ENCODE measurements at places on chromosomes 3 and 15. TPM values are rescaled to one million over a fixed set of nuclear protein-coding genes. Genes with fewer than 3 reads are reported as not detected.

Gene PCLAF
- 58.9 TPM for polyA plus RNA-seq

DNA sequence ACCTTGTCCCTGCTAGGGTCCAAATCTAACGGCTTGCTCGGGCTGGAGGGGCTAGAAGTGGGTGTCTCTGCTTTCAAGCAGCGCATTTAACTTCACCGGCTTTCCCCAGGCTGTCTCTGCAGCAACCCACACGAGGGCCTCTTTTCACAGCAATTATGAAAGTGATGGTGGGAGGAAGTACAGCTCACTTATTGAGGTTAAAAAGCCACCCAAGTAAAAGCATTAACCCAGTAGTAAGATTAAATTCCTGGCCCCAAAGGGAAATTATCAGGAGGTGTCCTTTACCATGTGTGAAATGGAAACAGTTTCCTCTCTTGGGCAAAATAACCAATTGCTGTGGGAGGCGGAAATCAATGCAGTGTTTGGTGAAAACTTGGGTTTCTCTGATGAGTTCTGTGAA, 41.1 kb downstream of the NGRN start:
- DNase-seq: no peak

DNA sequence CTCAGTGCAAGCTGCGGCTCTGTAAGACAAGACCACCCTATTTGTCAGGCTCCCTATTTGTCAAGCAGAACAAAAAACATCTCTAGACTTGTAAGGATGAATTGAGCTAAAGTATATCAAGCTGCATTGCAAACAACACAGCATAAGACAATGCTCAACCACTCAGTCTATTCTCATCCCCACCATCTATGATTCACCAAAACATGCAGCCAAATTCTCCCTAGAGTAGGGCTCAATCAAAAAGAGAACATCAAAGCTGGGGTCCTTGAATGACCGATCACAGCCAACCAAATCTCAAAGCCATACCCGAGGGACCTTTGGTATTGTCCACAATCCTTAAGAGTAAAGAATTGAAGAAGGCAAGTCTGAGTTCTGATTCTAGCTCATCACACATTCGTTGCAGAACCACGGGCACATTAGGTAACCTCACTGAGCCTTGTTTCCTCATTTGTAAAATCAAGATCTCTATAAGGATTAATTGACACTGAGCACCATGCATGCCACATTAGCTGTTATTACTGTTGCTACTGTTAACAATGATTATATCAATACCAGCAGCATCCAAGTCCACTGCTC, 31.2 kb downstream of the RFTN1 start:
- DNase-seq: no peak

DNA sequence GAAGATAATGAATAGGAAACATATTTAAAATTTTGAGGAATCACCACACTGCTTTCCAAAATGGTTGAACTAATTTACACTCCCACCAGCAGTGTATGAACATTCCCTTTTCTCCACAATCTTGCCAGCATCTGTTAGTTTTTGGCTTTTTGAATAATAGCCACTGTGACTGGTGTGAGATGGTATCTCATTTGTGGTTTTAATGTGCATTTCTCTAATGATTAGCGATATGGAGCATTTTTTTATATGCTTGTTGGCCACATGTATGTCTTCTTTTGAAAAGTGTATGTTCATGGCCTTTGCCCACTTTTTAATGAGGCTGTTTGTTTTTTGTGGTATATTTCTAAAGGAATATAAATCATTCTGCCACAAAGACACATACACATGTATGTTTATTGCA, 166.3 kb downstream of the NECTIN3 start:
- no peak for DNase-seq

- no peak for DNase-seq
Measured at GRCh38 chr3:183577346-183577745, 21.8 kb upstream of the KLHL6 start.

DNA sequence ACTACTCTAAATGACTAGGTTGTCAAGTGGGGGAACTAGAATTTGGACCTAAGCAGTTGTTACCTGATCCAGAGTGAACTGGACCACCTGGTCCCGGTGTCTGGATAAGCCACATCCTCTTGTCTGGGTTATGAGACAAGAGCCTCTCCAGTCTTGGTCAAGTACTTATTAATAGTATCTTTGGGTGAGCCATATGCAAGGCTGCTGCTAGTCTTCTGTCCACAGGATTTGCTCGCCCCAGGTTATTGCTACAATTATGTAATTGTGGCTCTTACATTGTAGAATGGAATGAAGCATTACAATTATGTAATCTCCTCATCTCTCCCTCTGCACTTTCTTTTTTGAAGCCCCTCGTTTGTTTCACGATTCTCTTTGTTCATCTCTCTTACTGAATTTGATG, 24.0 kb upstream of the AGBL1 start:
- no peak for DNase-seq

GRCh38 chr3:129475863-129476262, 35.8 kb downstream of the IFT122 start:
- no peak for DNase-seq

DNA sequence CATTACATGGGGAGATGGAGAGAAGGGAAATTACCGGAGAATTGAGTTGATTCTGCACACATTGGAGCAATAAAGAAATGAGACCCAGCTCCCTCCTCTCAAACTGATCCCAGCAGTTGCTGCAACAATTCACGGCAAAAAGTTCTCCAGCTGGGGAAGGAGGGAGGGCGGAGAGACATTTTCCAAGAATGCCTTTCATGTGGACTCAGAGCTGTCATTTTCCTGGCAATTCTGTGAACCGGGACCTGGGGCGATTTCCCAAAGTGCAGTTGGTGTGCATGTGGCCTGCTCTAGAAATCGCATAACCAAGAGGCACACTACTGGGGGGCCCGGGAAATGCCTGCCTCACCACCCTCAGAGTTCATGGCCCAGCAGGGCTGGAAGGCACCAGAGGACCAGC, 48.7 kb upstream of the IREB2 start:
- no peak for DNase-seq

GRCh38 chr15:72740219-72740618, 43.3 kb downstream of the ADPGK start:
- DNase-seq: no peak

GRCh38 chr3:169044331-169045113, 619.0 kb downstream of the MECOM start:
- no peak for DNase-seq

- DNase-seq: no peak
Measured at GRCh38 chr3:120648290-120648689, 33.7 kb downstream of the HGD start.

- DNase-seq: no peak
Measured at GRCh38 chr15:65058394-65059368, 9.1 kb downstream of the RASL12 start.

DNA sequence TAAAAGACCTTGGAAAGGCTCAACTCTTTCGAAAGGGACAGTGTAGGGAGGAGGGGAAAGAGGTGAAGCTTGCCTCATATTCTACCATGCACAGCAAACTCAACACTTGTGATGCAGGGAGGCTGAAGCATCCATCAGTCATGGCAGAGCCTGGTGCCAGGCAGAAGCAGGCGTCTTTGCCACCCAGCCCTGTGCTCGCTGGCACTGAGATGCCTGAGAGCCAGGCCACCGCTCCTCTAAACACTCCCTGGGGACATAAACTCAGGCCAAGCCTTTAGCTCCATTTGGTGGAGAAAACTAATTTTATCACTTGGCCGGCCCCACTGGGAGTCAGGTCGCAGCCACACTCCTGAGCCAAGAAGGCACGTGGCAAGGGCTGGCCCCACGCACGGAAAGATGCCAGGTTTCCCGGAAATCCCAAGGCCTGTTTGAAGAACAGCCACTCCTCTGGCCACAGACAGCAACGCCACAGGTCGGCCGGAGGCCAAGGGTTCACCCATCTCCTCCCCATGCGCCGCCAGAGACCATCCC, 30.7 kb downstream of the XXYLT1 start:
- DNase-seq: no peak

DNA sequence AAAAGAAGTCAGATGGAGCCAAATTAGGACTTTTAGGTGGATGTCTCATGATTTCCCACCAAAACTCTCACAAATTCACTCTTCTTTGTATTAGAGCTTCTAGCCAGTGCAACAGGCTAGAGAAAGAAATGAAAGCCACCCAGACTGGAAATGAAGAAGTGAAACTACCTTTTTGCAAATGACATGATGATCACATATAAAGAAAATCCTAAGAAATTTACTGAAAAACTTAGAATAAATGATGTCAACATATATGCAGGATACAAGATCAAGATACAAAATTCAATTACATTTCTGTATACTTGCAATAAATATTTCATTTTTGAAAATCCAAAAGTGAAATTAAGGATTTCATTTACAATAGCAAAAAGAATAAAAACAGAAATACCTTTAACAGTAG, 110.8 kb downstream of the LRIG1 start:
- DNase-seq: no peak

DNA sequence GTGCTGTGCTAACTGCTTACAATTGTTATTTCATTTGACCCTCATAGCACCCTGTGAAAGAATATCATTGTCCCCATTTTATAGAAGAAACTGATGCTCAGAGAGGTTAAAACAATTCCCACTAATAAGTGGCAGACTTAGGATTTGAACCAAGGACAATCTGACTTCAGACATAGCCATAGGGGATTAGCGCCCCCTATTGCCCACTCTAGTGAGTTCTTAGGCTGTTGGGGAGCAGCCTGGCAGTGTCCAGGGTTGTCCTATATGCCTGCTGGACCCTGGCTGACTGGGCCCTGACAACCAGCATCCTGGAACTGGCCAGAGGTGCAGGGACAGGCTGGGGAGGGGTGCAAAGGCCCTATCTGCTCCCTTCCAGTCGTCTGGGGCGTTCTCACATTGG, 15.4 kb downstream of the DPH3 start:
- no peak for DNase-seq

GRCh38 chr3:186821429-186822387, 15.4 kb upstream of the RFC4 start:
- DNase-seq: no peak

GRCh38 chr3:55042591-55042990, 114.7 kb upstream of the LRTM1 start:
- no peak for DNase-seq

All from left lung (tissue), 14 donors.